ENCODE measurements at places on chromosomes 2 and 18.

GRCh38 chr2:69742322-69742952 lies 503 bp downstream of the ANXA4 start:
- no peak for DNase-seq

GRCh38 chr2:134679745-134680144 lies 39.1 kb downstream of the TMEM163 start:
- DNase-seq = no peak

DNA sequence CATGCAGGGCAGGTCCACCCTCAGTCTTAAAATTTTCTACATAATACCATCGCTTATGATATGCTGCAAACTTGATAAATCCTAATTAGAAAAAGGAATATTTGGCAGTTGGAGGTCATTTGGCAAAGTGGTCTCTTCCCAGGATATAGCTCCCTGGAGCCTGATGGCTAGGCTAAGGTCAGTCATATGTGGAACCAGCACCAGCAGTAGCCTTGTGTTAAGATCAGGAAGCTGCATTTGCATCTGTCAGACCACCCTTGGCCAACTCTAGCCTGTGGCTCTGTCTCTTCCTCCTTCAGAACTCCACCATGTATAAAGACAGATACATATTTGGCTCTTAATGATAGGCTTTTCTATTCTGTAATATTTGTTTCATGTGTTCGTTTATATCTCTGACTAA lies 5.4 kb upstream of the HK2 start:
- no peak for DNase-seq

DNA sequence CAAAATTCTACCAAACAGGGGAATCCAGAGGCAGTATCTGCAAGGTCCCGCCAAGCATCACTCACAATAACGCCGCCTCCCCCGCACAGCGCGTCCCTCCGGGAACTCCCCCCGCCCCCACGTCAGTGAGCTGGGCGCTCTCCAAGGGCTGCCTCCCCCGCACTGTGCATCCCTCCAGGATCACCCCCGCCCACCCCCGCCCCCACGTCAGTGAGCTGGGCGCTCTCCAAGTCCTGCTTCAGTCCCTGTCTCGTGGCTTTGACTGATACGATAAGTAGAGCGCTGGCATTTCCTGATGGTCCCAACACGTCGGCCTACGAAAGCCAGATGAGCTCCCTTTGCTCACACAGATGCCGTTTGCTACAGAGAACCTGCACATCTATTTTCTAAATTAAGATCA lies 130.7 kb upstream of the TPO start:
- no peak for DNase-seq

GRCh38 chr2:218540015-218540414 lies 28.1 kb downstream of the USP37 start:
- DNase-seq = no peak

- no peak for DNase-seq
These were observed 122.2 kb downstream of the ACKR3 start for GRCh38 chr2:236691799-236692167.

- no peak for DNase-seq
These were observed 29.7 kb downstream of the SLC4A5 start for GRCh38 chr2:74313497-74313896.

- DNase-seq = no peak
These were observed 31.9 kb downstream of the C1QL2 start for GRCh38 chr2:119126650-119127049.
